AG09309 (cell line): ENCODE measurements at places on chromosomes 2 and 18.

- DNase-seq = no peak
Measured at GRCh38 chr2:120775801-120776589, 40.3 kb downstream of the GLI2 start.

GRCh38 chr2:6866275-6866671, 566 bp upstream of the CMPK2 start:
- DNase-seq = no peak

DNA sequence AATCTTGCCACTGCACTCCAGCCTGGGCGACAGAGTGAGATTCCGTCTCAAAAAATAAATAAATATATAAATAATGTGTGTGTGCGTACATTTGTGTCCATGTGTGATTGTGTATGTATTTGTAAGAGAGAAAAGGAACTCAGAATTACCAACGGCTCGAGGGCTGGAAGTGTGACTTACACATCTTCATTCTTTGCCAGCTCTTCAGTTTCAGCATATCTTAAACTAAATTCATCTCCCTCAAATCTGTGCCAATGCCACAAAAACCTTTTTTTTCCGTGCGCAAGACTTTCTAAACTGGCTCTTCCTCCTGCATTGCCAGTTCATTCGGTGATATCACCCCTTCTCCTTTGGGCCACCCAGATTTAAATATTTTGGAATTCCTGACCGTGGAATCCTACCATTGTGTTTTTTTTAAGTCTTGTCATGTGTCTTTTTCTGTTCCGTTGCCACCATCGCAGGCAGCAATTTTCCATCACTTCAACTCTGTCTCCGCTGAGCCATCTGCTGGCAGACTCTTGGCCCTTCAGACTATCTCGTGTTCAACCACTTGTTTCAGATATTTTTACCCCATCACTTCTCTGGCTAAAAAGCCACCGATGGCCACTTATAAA, 77.0 kb upstream of the ZNF532 start:
- no peak for DNase-seq

GRCh38 chr2:439556-440402, 151.9 kb upstream of the ALKAL2 start:
- no peak for DNase-seq

- no peak for DNase-seq
Measured at GRCh38 chr2:151767536-151767935, 33.3 kb upstream of the NEB start.

DNA sequence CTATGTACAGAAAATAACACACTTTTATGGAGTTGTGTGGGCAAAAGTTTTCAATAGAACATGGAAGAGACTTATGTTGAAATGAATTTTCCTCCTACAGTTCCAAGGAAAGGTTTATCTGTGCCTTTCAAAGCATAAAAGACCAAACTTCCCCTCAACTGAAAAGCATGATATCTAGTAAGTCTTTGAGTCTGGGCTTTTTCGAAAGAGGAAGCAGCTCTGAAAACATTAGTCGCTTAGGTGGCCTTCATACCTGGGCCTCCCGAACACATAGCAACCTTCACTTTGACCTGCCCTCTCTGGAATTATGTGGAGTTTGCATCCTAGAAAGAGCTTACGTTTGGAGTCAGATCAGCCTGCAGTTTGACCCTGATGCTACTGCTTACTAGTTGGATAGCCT, 4.8 kb upstream of the CAPN14 start:
- no peak for DNase-seq

GRCh38 chr2:58720770-58721697, 479.9 kb upstream of the FANCL start:
- no peak for DNase-seq

GRCh38 chr2:98695255-98695654, 35.7 kb downstream of the MGAT4A start:
- DNase-seq = no peak

GRCh38 chr2:96873651-96874096, 3.8 kb upstream of the SEMA4C start:
- DNase-seq = no peak

GRCh38 chr2:238099714-238100048, 459 bp upstream of the ESPNL start:
- no peak for DNase-seq

DNA sequence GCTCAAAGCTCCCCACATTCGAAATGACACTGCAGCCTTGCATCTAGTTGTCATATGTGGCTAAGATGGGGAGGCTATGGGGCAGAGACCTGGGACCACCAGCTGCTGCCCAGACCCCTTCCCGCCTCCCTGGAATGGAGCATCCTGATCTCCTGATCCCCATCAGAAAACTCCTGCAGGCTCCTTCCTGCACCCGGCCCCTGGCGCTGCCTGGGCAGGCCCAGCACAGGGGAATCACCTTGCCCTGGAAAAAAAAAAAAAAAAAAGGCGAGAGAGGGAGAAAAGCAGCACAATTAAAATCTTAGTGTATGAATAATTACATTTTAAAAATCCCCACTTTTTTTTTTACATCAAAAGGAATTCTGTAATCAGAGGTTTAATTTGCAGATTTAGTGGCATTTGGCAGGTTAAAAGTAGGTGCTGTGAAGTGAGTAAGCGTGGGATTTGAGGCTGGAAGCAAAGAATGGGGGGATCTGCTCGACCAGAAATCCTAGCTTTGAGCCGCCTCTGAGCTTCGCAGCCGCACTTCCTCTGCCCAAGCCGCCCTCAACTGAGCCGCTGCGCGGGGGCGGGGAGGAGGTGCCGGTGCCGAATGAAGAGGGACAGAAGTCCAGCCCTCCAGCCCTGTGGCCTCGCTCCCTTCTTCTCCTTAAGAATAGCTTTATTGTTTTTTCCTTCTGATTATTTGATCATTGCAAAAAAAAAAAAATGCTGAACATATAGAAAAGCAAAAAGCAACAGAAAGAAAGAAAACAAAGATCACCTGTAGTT, 30.0 kb downstream of the THNSL2 start:
- no peak for DNase-seq

DNA sequence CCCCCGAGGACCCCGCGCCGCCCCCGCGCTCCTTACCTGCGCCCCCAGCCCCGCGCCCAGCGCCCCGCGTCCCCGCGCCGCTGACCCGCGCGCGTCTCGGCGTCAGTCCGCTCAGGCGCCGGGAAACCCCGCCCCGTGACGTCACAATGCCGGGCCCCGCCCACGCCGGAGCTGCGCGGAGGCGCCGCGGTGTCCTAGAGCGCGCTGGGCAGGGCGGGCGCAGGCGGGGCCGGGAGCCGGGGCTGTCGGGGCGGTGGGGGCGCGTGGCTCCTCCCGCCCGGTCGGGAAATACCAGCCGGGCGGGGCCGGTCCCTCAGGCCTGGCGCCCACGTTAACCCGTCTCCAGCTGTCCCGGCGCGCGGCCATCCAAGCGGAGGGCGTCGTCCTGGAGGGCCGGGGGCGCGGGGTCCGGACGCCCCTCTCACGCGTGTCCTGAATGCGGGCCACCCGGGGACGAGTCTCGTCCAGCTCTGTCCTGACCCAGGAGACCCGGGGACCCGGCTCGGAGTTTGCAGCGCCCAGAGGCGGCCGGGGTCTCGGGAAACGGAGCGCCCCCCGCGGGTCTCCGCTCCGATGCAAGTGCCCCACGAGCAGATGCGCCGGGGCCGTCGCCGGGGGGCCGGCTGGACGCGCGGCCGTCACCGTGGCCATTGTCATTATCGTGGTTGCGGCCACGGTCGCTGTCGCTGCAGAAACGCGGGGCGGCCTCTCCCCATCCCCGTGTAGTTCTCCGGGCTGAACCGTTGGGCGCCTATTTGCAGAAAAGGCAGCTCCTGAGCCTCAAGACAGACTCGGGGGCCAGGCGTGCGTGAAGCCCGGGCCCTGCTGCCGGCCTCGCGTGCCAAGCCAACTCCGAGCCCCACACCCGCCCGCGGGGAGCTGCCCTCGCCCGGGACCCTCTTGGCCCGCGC, at the start of gene SLC66A2:
TSS of gene SLC66A2 (minus strand) at position 109 of the 911 bp plus-strand sequence. CDS start 727 bp downstream, outside the sequence.
- DNase-seq = no peak

- no peak for DNase-seq
Measured at GRCh38 chr2:216927163-216927562, 67.3 kb upstream of the TNP1 start.

DNA sequence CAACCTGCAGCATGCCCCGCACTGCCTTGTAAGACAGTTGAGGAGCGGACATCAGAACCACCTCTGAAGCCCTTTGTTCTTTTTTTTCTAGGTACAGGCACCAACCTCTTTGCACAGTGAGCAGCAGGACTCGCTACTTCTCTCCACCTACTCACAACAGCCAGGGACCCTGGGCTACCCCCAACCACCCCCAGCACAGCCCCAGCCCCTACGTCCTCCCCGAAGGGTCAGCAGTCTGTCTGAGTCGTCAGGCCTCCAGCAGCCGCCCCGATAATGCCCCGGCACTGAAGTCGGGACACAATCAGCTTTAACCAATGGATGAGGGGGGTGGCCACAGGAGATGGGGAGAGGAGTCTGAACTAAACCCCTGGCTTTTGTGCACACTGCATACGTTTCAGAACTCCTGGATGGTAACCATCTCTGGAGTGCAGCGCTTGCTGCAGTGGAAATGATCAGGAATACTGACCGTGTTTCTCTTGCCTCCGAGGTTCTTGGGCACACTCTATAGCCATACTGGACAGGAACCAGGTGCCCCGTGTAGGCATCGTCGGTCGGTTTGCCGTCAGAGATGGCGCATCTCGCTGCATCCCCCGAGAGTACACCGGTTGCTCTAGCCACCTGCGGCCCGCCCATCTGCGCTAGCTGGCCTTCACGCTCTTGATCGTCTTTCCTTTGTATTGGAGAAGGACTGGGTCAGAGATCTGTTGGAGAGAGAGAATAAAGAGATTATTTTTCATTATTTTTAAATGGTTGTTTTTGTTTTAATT, 6.6 kb upstream of the RPL31 start:
- no peak for DNase-seq

DNA sequence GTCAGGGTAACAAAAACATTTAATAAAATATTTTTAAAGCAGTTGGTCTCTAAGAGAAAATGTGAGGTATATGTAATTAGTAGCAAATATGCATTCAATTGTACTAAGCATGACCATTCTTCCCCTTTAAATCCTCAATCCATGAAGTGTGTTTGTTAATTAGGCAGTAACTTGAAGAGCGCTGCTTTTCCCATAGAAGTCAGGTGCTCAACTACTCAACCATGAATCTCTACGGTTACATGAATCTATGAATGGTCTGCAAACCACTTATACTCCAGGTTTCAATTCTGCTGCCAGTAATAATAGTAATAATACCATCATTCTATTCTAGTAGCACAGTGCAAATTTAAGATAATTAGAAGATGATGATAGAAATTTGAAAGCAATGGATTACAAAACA, 55.8 kb downstream of the SLC8A1 start:
- DNase-seq = no peak

GRCh38 chr2:215507136-215507535, 71.3 kb upstream of the FN1 start:
- DNase-seq = no peak

GRCh38 chr2:201127570-201127969, 11.6 kb downstream of the CFLAR start:
- DNase-seq = peak; percentile 65

- no peak for DNase-seq
Measured at GRCh38 chr2:183125659-183126341, 1.6 kb downstream of the NUP35 start.

DNA sequence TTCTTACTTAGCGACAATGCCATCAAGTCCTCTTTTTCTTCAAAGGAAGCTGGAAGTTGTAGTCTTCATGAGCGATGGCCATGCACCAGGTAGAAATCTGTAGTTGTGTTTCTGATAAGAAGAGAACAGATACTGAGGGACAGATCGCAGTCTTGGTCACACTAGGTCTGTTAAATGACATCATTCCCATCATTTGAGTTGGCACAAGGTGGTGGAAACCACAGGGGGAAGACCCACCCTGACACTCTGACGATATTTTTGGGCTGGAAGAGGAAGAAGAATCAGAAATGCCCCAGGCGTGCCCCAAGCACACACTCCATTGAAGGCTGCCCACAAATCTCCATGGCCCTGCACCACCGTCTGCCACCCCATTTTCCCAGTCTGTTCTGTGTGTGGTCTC, 89.0 kb upstream of the BOD1L2 start:
- DNase-seq = no peak

GRCh38 chr2:239574434-239575156, 173.8 kb upstream of the HDAC4 start:
- DNase-seq = no peak

DNA sequence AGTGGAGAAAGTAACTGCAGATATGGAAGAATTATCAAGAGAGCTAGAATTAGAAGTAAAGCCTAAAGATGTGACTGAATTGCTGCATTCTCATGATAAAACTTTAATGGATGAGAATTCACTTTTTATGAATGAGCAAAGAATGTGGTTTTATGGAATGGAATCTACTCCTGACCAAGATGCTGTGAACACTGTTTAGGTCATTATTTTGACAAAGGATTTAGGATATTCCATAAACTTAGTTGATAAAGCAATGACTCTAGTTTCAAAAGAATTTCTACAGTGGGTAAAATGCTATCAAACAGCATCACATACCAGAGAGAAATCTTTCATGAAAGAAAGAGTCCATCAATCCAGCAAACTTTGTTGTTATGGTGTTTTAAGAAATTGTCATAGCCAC, 1317.7 kb upstream of the ACVR2A start:
- DNase-seq = peak; percentile 7

DNA sequence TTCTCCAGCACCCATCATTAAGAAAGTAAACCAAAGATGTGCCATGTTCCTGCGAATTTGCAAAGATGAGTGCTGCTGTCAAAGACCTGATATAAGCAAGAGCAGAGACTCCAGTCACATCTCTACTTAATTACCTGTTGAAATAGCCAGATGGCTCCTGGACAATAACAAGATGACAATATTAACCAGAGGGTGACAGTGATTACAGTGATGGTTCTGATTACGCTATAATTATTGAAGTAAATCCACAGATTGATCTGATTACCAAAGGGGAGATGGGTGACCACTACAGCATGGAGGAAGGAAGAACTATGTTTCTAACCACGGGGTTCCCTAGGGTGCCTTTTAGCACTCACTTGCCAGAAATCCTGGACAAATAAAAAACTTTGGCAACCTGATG, 36.5 kb upstream of the AFF3 start:
- no peak for DNase-seq

- no peak for DNase-seq
Measured at GRCh38 chr2:101517758-101518271, 42.9 kb upstream of the RFX8 start.

DNA sequence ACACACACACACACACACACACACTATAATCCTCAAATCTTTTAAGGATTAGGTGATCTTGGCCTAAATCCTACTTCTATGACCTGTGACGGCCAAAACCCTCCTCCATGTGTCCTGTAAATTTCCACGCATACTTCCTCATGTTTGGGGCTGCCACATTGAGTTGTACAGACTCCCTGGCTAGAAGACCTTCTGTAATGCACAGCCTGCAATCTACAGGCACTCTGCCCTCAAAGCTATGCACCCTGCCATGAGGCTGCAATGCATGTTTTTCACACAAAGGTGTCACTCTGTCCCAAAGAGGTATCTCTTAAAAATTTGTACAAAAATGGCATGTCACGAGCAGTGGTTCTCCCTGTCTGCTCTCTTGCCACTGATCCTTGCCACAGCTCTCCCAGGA, 26.4 kb upstream of the B4GALT6 start:
- no peak for DNase-seq

GRCh38 chr18:35782926-35783325, 189.6 kb upstream of the RMP24 start:
- no peak for DNase-seq
